ENCODE measurements at places on chromosomes 3 and 15.
A peak's percentile ranks its signal among the peaks of the same experiment; 100 is the strongest.

- no peak for DNase-seq
Observed at GRCh38 chr3:182252802-182253201, 540.5 kb upstream of the ATP11B start.

- no peak for DNase-seq
Observed at GRCh38 chr15:69613988-69614387, 161.4 kb downstream of the RPLP1 start.

- no peak for DNase-seq
Observed at GRCh38 chr15:90597577-90597976, 67.9 kb downstream of the CRTC3 start.

- no peak for DNase-seq
Observed at GRCh38 chr3:47664519-47664918, 85.9 kb upstream of the CSPG5 start.

DNA sequence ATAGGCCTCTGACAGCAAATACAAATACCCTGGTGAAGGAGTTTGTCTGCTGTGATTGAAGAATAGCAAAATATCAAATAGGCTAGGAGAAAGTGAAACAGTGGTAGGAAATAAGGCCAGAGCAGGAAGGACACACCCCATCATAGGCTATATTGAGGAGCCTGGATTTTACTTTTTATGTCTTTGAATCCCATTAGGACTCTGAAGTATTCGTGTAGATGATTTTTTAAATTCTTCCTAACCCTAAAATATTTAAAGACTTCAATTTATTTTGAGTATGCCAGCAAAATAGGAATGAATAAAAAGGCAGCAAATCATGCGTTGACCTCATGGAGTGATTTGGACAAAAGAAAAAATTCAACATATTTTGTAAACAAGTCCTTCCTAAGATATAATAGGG is 562.8 kb downstream of the NAALADL2 start:
- DNase-seq = no peak

GRCh38 chr3:78734048-78734637 is 1033.7 kb downstream of the ROBO1 start:
- peak; percentile 19 for DNase-seq

DNA sequence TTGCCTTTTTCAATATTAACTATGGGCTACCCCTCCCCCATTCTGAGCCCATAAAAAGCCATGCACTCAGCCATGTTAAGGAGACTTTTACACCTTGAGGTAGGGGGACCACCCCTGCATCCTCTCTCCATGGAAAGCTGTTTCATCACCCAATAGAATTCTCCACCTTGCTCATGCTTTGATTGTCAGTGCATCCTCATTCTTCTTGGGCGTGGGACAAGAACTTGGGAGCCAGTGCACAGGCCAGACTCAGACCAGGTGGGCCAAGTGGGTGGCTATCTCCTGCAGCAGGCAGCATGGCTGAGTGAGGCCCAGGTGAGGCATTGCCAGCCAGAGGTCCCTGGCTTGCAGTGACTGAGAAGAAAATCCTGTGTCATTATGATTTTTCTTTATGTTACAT is 357.4 kb upstream of the CDIN1 start:
- DNase-seq = no peak
